Activated CD8-positive, alpha-beta memory T cell treated with anti-CD3 and anti-CD28 coated beads, Interleukin-2, amount 10 ng/mL, durations not matched to agents 7 days and 5 days (primary cell): ENCODE measurements at places on chromosomes 2 and 18. TPM values are rescaled to one million over a fixed set of nuclear protein-coding genes. Genes with fewer than 3 reads are reported as not detected.

DNA sequence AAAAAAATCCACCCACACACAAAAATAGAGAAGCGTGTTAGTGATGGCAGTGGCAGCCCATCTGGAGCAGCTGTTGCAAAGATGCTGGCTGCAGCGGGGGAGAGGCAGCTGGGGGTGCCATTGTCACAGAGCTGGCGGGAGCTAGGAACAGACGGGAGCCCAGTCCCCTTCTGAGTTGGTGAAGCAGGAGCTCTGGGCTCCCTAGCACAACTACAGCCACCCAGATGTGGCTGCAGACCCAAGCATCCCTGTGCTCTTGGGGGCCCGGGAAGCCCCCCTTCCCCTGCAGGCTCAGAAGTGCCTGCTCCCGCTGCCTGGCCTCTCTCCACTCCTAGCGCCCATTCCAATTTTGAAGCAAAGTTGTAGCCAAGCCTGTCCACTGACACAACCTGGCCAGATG, 366.6 kb upstream of the MC4R start:
- no peaks in the 10 kb centered on the region for H3K4me1 ChIP-seq
- DNase-seq: no peak
- H3K27ac ChIP-seq: no peak overlapping the region
- H3K27me3 ChIP-seq: no peaks in the 10 kb centered on the region

- peaks cover 14% of the 10 kb centered on the region for H3K4me1 ChIP-seq
- no peak for DNase-seq
These were observed 4.6 kb downstream of the CCNYL1 start for GRCh38 chr2:207716056-207716455.

- peaks cover 35% of the 10 kb centered on the region for H3K4me1 ChIP-seq
- no peaks in the 10 kb centered on the region for H3K36me3 ChIP-seq
- no peak for DNase-seq
- no peak overlapping the region for H3K27ac ChIP-seq
These were observed 99.0 kb upstream of the ID2 start for GRCh38 chr2:8582651-8583399.

DNA sequence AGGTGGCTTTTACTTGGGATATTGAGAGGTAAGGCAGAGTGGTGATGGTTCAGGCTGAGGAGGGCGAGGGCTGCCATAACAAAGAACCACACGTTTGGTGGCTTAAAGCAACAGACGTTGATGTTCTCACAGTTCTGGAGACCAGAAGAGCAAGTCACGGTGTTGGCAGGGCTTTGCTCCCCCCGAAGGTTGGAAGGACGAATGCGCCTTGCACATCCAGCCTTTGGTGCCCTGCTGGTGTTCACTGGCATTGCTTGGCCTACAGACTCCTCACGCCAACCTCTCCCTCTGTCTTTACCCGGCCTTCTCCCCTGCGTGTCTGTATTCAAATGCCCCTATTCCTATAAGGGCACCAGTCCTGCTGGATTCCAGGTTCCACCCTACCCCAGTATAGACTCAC, 125.4 kb downstream of the TPO start:
- H3K27ac ChIP-seq: no peak overlapping the region
- H3K4me1 ChIP-seq: no peaks in the 10 kb centered on the region
- no peaks in the 10 kb centered on the region for H3K27me3 ChIP-seq
- no peak overlapping the region for H3K4me3 ChIP-seq
- no peak for DNase-seq

RTP5 gene
- total RNA-seq: not detected

DNA sequence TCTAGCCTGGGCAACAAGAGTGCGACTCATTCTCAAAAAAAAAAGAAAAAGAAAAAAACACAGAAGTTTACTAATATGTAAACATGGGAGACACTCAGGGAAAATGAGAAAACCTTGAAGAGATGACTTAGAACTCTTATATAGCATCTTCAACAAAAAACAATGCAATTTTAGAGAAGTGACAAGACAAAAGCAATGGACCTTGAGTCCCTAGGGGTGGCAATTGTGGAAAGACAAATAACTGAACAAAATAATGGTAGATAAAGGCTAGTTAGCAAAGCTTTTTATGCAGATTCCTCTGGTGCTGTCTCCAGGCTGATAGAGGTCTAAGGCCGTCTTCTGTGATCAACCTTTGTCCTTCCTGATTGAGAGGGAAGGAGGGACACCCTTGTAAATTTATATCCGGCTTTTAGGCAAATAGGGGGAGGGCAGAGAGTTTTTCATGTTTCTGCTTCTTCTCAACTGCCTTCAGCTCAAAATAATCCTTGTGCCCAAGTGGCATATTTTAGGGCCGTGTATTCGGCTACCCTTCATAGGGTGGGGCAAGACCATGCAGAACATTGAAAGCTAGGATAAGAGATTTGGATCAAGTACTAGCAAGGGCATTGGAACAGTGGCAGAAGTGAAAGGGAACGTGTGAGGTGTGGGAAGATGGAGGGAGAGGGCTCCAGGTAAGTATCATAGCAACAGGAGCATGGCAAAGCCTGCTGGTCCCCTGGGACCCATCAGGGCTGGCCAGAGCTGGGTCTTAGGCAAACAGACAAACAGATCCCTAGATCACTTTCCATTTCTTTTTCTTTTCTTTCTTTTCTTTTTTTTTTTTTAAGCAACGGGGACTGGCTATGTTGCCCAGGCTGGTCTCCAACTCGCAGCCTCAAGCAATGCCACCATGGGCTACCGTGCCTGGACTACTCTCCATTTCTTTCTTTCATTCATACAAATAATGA, 116.2 kb upstream of the STPG4 start:
- H3K4me3 ChIP-seq: no peak overlapping the region
- no peaks in the 10 kb centered on the region for H3K36me3 ChIP-seq
- H3K27me3 ChIP-seq: no peaks in the 10 kb centered on the region
- DNase-seq: no peak
- H3K4me1 ChIP-seq: peaks cover 2% of the 10 kb centered on the region
- H3K27ac ChIP-seq: no peak overlapping the region

GRCh38 chr2:231049286-231050017, 7.2 kb upstream of the PSMD1 start:
- H3K27me3 ChIP-seq: peaks cover 45% of the 10 kb centered on the region
- no peak for DNase-seq
- H3K4me1 ChIP-seq: peaks cover 38% of the 10 kb centered on the region
- no peaks in the 10 kb centered on the region for H3K36me3 ChIP-seq
- no peak overlapping the region for H3K27ac ChIP-seq
- no peak overlapping the region for H3K4me3 ChIP-seq

DNA sequence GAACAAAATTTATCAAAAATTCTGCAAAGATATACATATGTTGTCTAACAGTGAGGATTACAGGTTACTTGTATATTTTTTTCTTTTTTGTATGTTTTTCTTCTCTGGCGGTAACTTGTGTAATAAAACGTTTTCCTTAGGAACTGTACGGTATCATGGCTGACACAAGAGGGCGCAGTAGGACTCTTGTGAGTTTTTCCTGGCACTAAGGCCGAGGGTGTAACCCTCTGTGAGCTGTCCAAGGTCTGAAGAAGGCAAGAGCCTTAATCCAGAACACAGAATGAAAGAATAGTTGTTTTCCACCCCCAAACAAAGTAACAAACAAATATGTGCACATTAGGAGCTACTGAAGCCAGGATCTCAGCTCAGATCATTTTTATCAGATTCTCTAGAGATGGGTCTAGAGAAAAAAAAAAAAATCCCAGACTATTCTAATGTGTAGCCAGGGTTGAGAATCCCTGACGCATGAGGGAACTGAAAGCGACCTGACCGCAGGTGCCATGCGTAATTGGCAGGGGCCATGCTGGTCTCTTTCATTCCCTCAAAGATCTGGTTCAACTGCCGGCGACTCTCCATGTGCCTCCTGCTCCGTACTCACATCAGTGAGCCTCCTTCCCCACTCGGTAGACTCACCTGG, 27.0 kb downstream of the TMEM200C start:
- H3K4me3 ChIP-seq: no peak overlapping the region
- H3K36me3 ChIP-seq: no peaks in the 10 kb centered on the region
- no peak overlapping the region for H3K27ac ChIP-seq
- peak; percentile 49 for DNase-seq
- no peaks in the 10 kb centered on the region for H3K27me3 ChIP-seq

DNA sequence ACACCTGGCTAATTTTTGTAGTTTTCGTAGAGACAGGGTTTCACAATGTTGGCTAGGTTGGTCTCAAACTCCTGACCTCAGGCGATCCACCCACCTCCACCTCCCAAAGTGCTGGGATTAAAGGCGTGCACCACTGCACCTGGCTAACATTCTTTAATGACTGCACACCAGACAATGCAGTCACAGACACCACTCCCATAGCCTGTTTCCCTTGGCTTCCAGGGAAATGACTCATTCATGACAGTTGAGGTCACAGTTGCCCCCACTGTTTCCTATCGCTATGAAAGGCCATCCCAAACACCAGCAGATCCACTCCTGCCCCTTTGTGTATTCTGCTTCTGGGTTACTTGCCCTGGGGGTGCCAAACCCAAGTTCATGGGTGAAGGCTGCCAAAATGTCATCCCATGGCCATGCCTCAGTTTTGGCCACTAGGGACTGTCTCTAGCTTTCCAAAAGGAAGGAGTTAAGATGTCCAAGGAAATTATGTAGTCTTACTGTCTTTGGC, 8.7 kb downstream of the CHMP1B start:
- no peak overlapping the region for H3K4me3 ChIP-seq
- H3K36me3 ChIP-seq: peaks cover 1% of the 10 kb centered on the region
- no peak for DNase-seq
- no peak overlapping the region for H3K27ac ChIP-seq

DNA sequence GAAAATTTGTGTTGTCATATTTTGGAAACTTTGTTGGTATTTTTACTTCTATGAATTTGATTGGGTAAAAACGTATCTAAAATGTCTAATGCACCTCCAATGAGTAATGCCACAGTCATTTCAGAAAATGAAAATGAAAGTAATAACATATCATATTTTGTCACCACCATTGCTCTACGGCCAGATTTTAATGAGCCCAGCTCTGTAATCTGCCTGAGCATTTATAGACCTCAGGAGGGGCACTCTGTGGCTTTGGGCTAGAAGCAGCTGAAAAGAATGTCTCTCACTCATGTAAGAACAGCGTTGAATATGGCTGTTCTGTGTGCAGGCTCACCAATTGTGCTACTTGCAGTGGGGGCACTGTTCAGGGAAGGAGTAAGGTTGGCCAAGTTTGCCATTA, 32.7 kb upstream of the ABCA12 start:
- no peaks in the 10 kb centered on the region for H3K36me3 ChIP-seq
- H3K4me1 ChIP-seq: peaks cover 9% of the 10 kb centered on the region
- H3K27me3 ChIP-seq: no peaks in the 10 kb centered on the region

DNA sequence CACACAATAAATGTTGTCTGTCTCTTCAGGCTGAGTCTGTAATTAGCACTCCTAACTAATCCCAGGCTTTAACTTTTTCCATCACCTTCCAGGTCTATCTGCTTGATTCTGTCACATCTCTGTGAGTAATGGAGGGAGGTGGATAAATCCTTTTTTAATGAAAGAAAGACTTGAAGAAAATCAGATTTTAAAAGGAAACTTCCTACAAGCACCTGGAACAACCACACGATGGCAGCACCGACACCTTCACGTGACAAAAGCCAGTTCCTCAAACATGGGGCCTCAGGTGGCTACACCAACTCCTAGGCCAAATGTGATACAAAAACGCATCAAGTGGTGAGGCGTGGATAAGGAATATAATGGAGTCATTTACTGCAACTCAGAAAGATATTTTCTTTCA, 41.8 kb downstream of the TGFBRAP1 start:
- H3K27ac ChIP-seq: no peak overlapping the region
- peak; percentile 58 for DNase-seq
- peaks cover 2% of the 10 kb centered on the region for H3K4me1 ChIP-seq
- no peak overlapping the region for H3K4me3 ChIP-seq
